ENCODE measurements at places on chromosomes 7 and 10. TPM values are rescaled to one million over a fixed set of nuclear protein-coding genes. Genes with fewer than 3 reads are reported as not detected.

SVOPL gene
- not detected for total RNA-seq

FANK1 gene
- 1.6 TPM for total RNA-seq

OR6B1 gene
- not detected for total RNA-seq

UCN3 gene
- total RNA-seq, result not detected

CDK14 gene
- total RNA-seq, result 17.9 TPM

ELN gene
- 0.30 TPM for total RNA-seq

GIMAP4 gene
- 332 TPM for total RNA-seq

All from epithelial cell of umbilical artery (primary cell).